ENCODE measurements at places on chromosomes 3 and 15. TPM values are rescaled to one million over a fixed set of nuclear protein-coding genes. Genes with fewer than 3 reads are reported as not detected.

The SLC2A2 gene
- not detected for total RNA-seq

The CAND2 gene
- total RNA-seq: 2.9 TPM

The WNT5A gene
- 16.1 TPM for total RNA-seq

DNA sequence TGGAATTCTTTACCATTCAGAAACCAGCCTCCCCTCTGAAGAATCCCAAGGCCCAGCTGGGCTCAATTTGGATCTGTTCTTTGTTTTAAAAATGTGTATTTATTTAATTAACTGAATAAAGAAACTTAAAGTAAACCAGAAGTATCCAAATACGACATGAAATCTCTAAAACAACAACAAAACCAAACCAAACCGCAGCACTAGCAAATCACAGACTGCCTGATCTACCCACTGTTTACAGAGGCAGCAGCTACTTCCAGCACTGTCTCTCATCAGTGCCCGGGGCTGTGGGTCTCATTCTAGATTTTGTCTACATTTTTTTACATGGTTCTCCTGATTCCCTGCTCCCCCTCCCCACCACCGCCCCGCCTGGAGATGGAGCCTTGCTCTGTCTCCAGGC, 2.3 kb downstream of the FLNB start:
- no peak for DNase-seq

DNA sequence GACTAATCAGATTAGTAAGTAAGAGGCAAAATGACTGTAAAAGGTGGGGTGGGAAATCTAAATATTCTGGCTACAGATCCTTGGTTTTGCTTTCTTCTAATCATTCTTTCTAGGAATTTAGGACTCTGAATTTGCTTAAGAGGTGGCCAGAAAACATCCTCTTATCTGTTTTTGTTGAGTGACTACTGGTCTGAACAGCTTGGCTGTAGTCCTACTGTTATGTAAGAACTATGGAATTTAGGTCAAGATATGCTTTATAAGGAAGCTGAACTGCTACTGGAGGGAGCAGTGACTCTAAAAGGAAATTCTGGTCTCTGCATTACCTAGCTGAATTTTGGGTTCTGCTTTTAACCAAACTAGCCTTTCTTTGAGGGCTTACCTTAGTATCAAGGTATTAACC, 33.5 kb upstream of the CSPG5 start:
- no peak for DNase-seq

GRCh38 chr15:24763891-24764290, 88.3 kb downstream of the NPAP1 start:
- DNase-seq: no peak

- DNase-seq: no peak
Measured at GRCh38 chr3:102537123-102537522, 102.3 kb downstream of the ZPLD1 start.

DNA sequence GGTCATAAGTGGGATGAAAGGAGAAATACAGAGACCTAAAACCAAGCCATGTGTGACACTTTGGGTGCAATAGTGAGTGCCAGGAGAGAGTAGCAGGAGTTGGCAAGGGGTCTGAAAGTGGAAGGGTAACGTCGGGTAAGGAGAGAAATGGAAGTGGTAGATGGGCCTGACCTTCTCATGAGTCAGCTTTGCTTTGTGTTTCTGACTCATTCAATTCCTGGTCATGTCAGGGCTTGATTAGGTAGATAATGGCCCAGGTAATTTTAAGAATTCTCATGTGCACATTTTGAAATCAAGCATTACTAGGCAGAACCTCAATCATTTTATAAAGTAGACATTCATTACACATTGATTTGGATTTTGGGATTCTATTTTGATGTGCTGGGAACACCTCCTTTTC, 262.5 kb downstream of the SOX2 start:
- DNase-seq: no peak

- no peak for DNase-seq
Measured at GRCh38 chr3:72042397-72043203, 257.7 kb upstream of the PROK2 start.

GRCh38 chr3:45781271-45781670, 15.1 kb downstream of the SLC6A20 start:
- no peak for DNase-seq

GRCh38 chr3:113533534-113533892, 1.2 kb downstream of the SIDT1 start:
- no peak for DNase-seq

- no peak for DNase-seq
Measured at GRCh38 chr15:81562986-81563385, 189.0 kb upstream of the TMC3 start.

All from lower leg skin (tissue), 4 donors.